ENCODE measurements at places on chromosomes 5 and 9.

DNA sequence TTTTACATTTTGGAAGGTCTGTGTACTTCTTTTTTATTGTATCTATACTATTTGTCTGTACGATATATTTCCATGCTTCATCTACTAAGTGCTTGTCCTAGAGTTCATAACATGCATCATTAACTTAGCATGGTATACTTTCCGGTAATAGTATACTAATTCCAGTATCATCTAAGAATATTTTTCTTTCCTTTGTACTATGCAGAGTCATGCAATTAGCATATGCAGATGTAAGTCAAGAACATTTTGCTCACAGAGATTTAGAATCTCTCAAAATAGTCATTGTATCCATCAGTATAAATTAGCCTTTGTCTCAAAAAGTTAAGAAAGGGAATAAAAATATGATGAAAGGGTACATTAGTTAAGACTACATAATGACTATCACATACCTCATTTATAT lies 770.4 kb upstream of the GRAMD2B start:
- no peak for DNase-seq

- no peak for DNase-seq
Observed at GRCh38 chr9:97041898-97042297, 3.0 kb upstream of the CTSV start.

DNA sequence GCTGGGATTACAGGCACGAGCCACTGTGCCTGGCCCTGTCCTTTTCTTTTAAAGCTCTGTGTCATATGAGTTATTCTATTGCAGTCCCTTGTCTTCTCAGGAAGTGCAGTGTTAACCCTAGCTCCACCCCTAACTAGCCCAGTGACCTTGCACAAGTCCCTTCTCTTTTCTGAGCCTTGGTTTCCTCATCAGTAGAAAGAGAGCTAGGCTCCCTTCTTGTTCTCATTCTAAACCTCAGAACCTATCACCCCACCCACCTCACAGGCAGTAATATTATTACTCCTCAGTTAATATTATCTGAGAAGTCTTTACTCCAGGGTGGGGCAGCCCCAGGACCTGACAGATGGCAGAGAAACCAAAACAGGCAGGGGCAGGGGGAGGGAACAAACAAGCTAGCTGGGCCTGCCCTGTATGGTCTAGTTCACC lies 7.2 kb downstream of the CYFIP2 start:
- DNase-seq, result peak; percentile 76

DNA sequence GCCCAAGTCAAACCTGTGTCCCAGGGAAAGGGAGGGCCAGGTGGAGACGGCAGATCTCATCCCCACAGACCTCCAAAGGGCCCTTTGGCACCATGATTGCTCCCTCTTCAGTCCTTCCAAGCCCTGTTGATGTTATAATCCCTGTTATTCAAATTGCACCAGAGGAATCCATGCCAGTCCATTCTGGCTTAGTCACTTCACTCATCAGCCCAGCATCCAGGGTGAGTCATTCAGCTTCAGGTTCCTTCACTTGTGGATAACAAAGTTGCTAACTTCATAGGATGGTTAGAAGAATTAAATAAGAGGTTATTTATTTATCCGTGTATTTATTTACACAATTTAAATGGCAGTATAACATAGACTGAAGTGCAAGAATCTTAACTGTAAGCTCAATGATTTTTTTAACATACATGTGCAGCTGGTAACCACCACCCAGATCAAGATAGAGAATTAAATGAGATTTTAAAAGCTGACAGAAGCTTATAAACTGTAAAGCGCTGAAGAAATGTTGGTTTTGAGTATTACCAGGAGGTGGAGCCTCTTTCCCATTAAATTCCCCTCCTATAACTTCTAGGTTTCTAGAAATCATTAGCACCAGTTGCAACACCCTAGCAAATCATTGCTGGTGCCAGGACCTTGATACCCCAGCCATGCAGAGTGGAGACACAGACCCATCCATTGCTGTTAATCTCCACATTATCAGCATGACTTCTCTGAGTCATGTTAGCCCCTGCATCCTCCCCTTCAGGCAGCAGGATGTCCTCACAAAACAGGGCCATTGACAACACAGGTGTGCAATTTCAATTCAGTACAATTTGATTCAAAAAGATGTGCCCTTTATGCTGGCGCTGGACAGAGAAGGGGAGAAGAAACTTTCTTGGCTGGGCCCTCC lies 77.4 kb downstream of the SEC61B start:
- no peak for DNase-seq

DNA sequence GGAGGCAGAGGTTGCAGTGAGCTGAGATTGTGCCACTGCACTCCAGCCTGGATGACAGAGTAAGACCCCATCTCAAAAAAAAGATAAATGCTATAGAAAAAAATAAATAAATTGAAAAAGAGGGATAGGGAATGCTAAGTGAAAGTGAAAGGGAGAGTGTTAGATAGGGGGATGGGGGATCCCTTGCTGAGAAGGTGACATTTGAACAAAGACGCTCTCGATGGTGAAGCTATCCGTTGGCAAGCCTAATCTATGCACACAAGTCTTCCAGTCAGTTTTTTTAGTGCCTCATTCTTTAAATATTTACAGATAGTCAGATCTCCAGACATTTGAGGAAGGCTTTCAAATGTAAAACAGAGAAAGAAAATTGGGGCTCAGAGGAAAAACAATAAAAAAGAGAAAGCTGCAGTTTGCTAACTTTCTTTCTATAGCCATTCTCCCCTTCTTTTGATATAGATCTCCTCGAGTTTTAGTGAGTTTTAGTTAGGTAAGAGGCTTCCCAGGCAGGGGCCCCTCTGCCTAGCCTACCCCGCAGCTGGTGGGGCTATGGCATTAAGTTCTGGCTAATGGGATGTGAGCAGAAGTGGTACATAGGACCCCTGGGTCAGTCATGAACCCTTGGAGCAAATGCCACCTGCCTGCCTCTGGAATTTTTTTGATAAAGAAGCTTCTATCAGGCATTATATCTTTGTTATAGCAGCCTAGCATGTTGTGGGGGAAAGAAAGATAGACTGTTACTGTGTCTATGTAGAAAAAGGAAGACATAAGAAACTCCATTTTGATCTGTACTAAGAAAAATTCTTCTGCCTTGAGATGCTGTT lies 12.0 kb downstream of the GLRX start:
- no peak for DNase-seq

- DNase-seq, result no peak
Observed at GRCh38 chr9:69937360-69937759, 106.3 kb upstream of the MAMDC2 start.

- peak; percentile 35 for DNase-seq
Observed at GRCh38 chr5:79699763-79700400, 10.2 kb downstream of the CMYA5 start.

GRCh38 chr9:74771672-74772071 lies 116.0 kb downstream of the TRPM6 start:
- DNase-seq, result peak; percentile 15

GRCh38 chr5:34743878-34744277 lies 87.8 kb downstream of the RAI14 start:
- no peak for DNase-seq

- DNase-seq, result no peak
Observed at GRCh38 chr5:165031371-165031770, 1526.0 kb downstream of the MAT2B start.

GRCh38 chr9:123589361-123590239 lies 233.6 kb downstream of the CRB2 start:
- DNase-seq, result no peak

GRCh38 chr9:114178756-114179450 lies 23.6 kb downstream of the COL27A1 start:
- DNase-seq, result no peak

DNA sequence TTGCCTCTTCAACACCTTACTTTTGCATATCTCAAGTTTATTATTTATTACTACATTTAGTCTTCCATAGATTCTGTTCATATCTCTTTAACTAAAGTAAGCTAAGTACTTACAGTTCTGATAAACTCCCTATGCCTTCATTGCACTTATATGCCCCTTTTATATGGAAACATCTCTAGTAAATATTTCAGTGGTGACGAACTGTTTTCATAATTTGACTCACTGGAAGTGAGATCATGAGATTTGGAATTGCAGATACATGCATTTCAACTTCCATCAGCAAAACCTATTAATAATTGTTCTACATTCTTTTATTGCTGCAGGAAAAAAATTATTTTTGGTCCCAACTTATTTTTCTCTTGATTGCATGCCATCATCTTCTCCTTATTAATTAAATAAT lies 263.5 kb downstream of the CD180 start:
- no peak for DNase-seq

DNA sequence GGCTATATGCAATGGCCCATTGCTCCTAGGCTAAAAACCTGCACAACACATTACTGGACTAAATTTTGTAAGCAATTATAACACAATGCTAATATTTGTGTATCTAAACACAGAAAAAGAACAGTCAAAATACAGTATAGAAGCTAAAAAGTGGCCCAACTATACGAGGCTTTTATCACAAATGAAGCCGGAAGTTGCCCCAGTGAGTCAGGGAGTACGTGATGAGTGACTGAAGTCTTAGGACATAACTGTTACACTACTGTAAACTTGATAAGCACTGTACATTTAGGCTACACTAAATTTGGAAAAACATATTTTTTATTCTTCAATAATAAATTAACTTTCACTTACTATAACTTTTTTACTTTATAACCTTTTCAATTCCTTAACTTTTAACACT lies 105.2 kb upstream of the PRR16 start:
- no peak for DNase-seq

DNA sequence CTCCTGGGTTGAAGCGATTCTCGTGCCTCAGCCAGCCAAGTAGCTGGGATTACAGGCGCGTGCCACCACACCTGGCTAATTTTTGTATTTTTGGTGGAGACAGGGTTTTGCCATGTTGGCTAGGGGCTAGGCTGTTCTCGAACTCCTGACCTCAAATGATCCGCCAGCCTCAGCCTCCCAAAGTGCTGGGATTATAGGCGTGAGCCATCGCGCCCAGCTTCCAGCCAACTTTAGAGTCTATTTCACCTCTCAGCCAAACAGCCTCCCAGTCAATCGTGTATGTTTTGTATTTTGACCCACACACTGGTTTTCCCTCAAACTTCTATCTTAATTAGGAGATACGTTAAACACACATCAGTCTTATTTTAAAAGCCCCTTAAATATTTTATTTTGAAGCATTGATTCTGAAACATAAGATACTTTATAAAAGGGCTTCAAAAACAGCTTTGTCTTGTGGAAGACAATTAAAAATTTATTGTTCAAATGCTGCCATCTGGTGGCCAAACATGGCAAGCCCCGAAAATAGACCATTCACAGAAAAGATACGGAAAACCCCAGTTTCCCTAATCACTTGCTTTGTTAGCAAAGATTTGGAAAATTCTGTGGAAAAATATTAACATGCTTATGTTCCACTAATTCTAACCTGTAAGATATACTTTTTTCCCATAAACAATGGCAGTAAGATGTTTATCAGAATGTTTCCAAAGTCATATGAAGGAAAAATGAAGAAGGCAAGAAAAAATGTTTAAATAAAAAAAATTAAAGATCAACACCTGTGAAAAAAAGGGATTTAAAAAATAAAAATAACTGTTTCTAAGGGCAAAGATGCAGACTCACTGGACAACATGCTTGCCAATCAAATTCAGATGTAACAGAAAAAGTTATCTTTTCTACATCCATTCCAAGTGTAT lies 33.1 kb downstream of the APTX start:
- peak; percentile 54 for DNase-seq

DNA sequence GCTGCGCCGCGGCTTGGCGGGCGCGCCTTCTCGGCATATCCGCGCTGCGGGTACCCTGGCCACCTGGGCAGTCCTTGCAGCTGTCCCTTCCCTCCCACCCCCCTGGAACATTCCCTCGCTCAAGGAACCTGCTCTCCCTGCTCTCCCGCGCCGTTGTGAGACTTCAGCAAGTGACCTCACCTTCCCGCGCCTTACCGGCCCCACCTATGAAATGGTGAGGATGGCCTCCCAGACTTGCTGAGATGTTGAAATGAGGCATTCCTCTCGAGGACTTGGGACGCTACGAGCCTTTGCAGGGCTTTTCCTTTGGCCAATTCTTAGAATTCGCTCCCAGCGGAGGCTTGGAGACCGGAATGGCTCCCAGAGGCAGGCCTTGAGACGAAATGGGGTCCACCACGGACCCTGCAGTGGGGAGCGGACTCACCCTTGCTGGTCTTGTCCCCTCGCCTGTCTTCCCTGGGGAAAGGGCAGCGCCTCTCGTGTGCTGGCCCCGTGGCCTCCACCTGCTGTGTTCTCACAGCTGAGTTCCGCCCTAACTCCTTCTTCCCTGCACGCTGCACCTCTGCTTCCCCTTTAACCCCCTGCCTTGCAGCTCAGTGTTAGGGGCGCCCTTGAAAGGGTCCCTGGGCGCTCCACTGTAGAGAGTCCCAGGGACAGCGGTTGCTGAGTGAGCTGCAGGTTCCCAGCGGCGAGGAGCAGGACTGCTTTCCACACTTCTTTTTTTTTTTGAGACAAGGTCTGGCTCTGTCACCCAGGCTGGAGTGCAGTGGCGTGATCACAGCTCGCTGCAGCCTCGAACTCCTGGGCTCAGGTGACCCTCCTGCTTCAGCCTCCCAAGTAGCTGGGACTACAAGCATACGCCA lies 907 bp downstream of the HMCN2 start:
- DNase-seq, result no peak

DNA sequence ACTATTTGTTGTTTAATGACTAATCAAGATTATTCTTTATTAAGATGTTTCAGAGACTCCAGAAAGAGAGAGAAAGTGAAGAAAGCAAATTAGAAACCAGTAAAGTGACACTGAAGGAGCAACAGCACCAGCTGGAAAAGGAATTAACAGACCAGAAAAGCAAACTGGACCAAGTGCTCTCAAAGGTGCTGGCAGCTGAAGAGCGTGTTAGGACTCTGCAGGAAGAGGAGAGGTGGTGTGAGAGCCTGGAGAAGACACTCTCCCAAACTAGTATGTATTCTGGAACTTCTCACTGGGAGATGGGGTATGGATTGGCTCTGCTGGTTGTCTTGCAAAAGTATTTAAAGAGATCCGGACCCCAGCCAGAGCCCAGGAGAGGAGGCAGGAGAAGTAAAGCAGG lies 33.6 kb downstream of the RAB14 start:
- DNase-seq, result no peak

DNA sequence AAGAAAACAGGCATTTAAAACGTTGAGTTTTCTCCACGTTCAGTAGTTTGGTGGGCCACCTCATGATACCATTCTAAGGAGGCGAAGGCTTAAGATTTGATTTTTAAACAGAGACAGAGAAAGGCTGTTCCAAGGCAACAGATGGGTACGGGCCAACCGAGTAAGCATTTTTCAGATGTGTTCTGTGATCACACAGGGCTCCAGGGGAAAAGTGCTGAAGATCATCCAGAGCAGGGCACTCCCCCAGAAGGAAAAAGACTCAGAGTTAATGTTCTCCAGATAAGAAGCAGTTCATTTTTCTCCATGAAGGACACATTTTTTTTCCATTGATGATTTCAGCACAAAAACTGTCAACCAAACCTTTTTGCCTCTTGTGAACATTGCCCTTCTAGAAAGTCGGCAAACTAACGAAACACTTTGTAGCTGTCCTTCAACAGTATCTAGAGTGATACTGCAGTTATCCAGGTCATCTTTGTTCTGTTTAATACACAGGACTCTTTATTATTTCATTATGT lies 138.7 kb downstream of the ALDH1A1 start:
- DNase-seq, result no peak

DNA sequence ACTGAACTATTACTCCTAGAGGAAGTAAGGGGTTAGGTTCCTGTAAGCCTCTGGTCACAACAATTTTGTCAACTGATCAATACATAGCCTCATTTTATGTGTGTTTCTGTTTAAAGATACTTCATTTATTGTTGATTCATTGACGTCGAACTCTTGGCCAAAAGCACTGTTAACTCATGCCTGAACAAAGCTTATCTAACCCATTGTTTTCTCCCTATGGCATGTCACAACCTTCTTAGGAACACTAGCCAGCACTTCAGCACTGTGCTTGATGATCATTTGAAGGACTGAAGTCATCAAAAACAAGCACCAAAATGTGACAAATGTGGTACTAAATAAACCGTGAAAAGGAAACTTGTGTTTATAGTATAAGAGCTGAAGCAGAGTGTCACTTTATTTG lies 13.5 kb downstream of the CNTLN start:
- no peak for DNase-seq
